Stimulated activated CD8-positive, alpha-beta memory T cell treated with anti-CD3 and anti-CD28 coated beads, Interleukin-4, amount 100 ng/mL, for 1 hour (primary cell): ENCODE measurements at places on chromosomes 7 and 10.
A peak's percentile ranks its signal among the peaks of the same experiment; 100 is the strongest.

- no peak for DNase-seq
Observed at GRCh38 chr7:76282344-76283253, 19.9 kb upstream of the HSPB1 start.

GRCh38 chr10:88091490-88092061, 228.2 kb downstream of the PTEN start:
- DNase-seq: peak; percentile 21

DNA sequence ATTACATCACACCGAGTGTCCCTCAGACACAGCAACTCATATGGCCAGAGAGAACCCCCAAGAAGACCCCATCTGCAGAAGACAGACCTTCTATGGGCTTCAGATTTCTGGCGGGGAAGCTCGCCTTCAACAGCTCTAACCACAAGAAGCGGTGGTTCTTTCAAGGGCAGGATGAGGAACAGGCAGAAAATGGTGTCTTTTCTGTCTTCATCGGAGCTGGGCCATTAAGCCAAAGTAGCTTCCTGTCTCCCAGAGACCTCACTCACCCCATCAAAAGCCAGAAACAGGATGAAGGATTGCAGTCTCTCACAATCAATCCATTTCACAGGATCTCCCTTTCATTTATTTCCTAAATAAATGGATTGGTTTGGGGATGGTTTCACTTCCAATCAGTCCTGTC, 149.1 kb downstream of the HERPUD2 start:
- DNase-seq: no peak

GRCh38 chr10:75137533-75138438, 26.3 kb downstream of the SAMD8 start:
- no peak for DNase-seq

- no peak for DNase-seq
Observed at GRCh38 chr10:90621577-90621976, 236.3 kb downstream of the HTR7 start.

GRCh38 chr7:109898-110556, 82.3 kb upstream of the FAM20C start:
- DNase-seq: no peak

DNA sequence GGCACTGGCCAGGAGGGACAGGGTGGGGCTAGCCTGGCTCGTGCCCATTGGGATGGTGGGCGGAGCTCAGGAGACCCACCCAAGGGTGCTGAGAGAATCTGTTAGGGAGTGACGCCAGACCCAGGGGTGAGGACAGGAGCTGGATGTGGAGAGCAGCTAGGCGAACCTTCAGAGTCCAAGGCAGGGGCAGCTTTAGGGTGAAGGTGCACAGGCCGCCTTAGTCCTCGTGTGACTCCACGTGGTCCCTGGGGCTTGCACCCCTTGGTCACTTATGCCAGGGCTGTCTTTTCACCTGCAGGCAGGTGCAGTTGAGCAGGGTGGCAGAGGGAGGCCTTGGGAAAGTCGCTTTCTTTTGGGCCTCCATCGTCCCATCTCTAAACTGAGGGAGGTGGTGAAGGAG, 4.3 kb downstream of the RAMP3 start:
- DNase-seq: no peak

- no peak for DNase-seq
Observed at GRCh38 chr10:36157486-36157885, 515.4 kb upstream of the FZD8 start.

GRCh38 chr10:71077796-71078453, 134.4 kb upstream of the UNC5B start:
- no peak for DNase-seq

GRCh38 chr7:156178214-156178613, 366.0 kb upstream of the SHH start:
- DNase-seq: no peak

GRCh38 chr7:52565974-52566373, 469.5 kb upstream of the POM121L12 start:
- no peak for DNase-seq

- no peak for DNase-seq
Observed at GRCh38 chr10:50992356-50992901, 81.9 kb upstream of the PRKG1 start.
